ENCODE measurements at places on chromosomes 6 and 20. TPM values are rescaled to one million over a fixed set of nuclear protein-coding genes. Genes with fewer than 3 reads are reported as not detected.

DNA sequence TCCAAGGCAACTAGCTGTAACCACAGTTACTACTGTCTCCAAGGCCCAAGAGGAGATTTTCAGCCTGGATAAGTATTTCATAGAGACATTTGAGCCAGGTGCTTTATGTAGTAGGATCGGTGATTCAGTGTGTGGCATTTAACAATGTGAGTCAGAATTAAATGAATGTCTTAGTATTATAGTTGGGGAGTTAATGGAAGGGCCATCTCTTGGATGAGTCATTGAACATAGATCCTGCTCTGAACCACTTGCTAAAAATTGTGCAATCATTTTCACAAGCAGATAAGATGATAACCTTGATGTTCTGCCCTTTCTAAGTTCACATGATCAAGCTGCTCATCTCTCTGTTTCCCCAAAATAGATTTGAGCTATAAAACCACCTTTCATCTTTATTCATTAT is 668.9 kb upstream of the CITED2 start:
- no peaks in the 10 kb centered on the region for H3K36me3 ChIP-seq
- no peak for DNase-seq
- H3K27ac ChIP-seq: peak overlapping the region; percentile 36
- H3K4me3 ChIP-seq: no peak overlapping the region
- H3K27me3 ChIP-seq: no peaks in the 10 kb centered on the region
- H3K4me1 ChIP-seq: peaks cover 15% of the 10 kb centered on the region

DNA sequence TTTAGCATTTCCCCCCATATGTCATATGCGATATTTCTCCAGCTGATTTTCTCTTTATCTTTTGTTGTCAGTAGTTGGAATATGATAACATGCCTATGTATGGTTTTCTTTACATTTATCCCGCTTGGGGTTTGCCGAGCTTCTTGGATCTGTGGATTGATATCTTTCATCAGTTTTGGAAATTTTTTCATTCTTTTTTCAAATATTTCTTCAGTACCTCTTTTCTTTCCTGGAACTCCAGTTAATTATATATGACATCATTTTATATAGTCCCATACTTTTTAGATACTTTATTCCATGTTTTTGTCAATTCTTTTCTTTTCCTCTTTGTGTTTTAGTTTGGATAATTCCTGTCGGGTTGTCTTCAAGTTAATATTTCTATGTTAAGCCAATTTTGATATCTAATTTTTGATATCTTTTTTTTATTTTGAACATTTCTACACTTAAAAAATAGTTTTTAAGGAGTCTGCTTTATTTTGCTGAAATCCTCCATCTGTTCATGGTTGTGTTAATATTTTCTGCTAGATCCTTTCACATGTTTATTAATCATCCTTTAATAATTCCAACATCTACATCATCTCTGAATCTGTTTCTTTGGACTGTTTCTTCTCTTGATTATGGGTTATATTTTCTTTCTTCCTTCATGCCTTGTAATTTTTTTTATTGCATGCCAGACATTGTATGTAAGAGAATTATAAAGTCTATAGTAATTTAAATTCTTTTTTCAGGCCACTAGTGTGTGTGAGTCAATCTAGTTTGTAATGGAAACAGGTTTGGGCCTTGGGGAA is 9.5 kb downstream of the ZDHHC14 start:
- no peaks in the 10 kb centered on the region for H3K36me3 ChIP-seq
- H3K27me3 ChIP-seq: no peaks in the 10 kb centered on the region
- H3K27ac ChIP-seq: no peak overlapping the region
- H3K4me3 ChIP-seq: no peak overlapping the region

Gene ZBTB9
- 20.0 TPM for total RNA-seq

Gene DUSP15
- total RNA-seq: 0.47 TPM
